ENCODE measurements at places on chromosomes 5 and 9. TPM values are rescaled to one million over a fixed set of nuclear protein-coding genes. Genes with fewer than 3 reads are reported as not detected.

The C9orf153 gene
- 0.33 TPM for total RNA-seq

The PLAC8L1 gene
- 0.57 TPM for total RNA-seq

The SNX24 gene
- 0.45 TPM for total RNA-seq

The ANKH gene
- total RNA-seq = 46.7 TPM

The PTGR1 gene
- 2.0 TPM for total RNA-seq

The CER1 gene
- total RNA-seq = not detected

The SHISAL2B gene
- total RNA-seq = not detected

The TXN gene
- 463 TPM for total RNA-seq

The CCDC69 gene
- 23.2 TPM for total RNA-seq
